ENCODE measurements at places on chromosomes 16 and 17.

- DNase-seq: no peak
Observed at GRCh38 chr17:35453171-35453570, 4.6 kb upstream of the SLFN13 start.

DNA sequence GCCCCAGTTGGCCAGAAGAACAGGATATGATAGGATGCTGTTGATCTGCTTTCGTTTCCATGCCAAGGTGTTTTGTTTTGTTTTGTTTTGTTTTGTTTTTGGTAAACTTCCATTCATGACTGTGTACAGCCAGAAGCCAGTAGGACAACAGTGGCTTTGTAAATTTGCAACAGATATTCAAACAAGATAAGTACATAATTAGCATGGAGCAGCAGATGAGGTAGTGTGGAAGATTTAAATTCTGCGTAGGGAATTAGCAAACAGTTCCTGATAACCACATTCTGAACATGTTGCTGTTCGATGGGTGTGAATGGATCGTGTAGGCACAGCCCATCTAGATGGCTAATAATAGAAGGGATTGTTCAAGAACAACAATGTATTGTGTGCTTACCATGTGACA, 1080.1 kb upstream of the RBFOX1 start:
- DNase-seq: no peak

- DNase-seq: no peak
Observed at GRCh38 chr16:73544826-73545225, 496.9 kb upstream of the ZFHX3 start.

DNA sequence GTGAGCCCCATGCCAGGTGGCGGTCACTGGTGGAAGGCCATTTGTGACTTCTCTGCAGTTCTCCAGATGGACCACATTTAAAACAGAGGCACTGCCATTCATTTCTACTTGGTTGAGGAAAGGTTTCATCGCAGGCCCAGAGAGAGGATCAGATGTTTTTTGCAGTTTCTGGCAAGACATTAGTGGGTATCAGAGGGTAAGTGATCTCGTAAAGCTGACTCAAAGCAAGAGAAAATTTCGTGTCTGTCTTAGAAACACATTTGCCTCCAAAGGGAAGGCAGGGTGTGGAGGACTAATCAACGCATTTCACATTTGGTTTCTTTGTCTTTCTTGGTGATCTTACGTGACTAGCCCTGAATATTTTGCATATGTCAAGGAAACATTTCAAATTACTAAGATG, 81.8 kb downstream of the PRKCB start:
- DNase-seq: no peak

- no peak for DNase-seq
Observed at GRCh38 chr16:89951509-89951908, 3.0 kb downstream of the DEF8 start.

DNA sequence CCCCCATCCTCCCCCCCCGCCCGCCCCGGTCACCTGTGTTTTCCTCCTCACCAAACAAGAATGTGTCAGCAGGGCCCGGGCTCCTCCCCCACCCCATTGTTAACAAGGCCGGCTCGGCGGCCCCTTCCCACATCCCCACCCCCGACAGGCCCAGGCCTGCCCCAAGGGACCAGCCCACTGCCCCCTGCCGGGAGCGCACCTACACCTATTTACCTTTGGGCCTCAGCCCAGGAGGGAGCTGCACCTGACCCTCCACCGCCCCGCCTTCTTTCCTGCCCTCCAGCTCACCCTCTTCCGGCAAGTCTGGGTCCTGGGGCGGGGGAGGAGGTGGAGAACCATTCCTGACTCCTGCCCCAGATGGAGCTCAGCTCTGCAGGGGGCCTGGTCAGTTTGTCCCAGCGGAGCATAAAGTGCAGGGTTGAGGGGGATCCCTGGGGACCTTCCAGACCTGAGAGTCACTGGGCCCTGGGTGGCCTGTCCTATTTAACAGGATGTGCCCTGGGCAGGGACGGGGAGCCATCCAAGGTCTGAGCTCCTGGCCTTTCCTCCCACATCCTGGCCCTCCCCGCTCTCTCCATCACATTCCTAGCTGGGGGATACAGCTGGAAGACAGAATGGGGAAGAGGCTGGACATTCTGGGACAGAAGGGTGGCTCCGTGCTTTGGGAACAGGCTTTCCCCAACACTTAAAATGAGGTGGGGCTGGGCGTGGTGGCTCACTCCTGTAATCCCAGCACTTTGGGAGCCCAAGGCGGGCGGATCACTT, 8.3 kb downstream of the FOXJ1 start:
- no peak for DNase-seq

- peak; percentile 56 for DNase-seq
Observed at GRCh38 chr17:29615048-29615385, 7.7 kb downstream of the CORO6 start.

DNA sequence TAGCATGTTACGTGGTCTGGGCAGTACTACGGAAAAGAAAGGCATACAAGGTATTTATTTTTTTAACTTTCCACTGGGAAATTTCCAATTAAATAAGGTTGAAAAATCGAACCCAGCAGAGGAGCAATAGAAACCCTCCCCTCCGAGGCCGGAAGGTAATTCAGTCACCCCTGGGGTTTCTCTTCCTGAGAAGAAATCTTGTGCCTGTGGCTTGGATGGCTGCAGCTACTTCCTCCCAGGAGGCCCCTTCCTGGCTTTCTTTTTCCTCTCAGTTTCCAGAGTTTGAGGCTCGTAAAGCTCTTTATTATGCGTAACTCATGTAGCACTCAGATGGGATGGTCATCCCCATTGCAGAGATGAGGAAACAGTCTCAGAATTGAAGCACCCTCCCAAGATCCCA, 140.3 kb downstream of the ASIC2 start:
- no peak for DNase-seq

DNA sequence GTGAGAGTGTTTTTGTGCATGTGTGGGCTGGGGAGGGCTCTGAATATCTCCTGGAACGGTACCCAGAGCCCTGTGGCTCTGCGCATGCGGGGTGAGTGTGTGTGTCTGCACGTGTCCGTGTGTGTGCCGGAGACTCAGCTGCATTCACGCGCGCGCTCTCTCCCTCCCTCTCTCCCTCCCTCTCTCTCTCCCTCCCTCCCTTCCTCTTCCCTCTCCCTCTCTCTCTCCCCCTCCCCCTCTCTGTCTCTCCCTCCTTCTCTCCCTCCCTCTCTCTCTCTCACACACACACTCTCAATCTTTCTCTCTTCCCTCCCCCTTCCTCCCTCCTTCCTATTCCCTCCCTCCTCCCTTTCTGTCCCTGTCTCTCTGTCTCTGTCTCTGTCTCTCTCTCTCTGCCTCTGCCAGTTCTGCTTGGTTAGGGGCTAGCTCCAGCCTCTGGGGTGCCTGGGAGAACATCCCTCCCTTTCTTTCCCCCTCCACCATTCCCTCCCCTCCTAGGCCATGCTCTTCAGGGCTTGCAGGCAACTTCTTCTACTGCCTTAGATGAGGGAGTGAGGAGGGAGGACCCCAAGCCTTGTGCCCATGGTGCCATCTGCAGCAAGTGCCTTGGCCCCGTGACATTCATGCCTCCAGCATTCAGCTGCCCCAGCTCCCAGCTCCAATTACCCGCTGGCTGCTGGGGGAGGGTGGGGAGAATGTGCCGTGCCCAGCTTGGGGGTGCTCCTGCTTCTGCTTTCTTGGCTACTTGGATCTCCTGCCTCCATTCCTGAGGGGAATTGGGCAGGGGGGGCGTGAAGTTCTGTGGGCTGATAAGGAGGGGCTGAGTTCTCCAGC, 6.4 kb downstream of the THRA start:
- peak; percentile 44 for DNase-seq

DNA sequence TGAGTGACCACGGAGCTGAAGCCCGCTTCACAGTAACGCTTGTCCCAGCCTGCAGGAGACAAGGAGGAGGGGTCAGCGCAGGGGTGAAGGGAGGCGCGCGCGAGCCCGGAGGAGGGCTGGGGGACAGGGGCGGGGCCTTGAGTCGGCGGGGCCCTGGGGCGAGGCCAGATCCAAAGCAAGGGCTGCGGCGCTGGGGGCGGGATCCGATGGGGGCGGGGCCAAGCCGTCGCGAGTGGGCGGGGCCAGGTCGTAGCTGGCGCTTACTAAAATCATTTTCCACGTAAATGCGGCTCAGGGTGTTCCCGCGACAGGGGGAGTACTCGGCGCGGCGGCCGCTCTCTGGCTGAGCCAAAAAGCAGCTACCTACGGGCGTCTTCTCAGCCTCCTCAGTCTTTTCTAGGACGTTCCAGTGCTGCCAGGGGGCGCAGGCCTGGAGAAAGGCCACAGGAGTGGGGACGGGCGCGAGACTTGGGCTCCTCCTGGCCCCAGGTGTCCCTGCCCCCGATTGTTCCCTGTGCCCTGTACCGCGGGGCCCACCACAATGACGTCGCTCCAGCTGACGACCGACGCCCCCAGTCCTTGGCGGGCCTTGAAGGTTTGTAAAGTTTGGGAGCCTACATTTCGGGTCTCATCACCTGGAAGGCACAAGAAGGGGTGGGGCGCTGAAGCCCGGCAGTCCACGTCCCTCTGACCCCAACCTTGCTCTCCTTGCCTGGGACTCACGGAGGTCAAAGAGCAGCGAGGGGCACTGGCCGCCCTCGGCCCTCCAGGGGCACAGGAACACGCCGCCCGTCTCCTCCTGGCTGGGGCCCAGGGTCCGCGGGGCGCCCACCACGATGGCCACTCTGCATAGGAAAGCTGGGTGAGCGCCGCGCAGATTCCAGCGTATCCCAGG, 3.9 kb downstream of the ITGA2B start:
- peak; percentile 75 for DNase-seq

GRCh38 chr16:23343643-23344612, 41.8 kb downstream of the SCNN1B start:
- DNase-seq: no peak

GRCh38 chr17:5514976-5515375, 28.6 kb downstream of the MIS12 start:
- no peak for DNase-seq

DNA sequence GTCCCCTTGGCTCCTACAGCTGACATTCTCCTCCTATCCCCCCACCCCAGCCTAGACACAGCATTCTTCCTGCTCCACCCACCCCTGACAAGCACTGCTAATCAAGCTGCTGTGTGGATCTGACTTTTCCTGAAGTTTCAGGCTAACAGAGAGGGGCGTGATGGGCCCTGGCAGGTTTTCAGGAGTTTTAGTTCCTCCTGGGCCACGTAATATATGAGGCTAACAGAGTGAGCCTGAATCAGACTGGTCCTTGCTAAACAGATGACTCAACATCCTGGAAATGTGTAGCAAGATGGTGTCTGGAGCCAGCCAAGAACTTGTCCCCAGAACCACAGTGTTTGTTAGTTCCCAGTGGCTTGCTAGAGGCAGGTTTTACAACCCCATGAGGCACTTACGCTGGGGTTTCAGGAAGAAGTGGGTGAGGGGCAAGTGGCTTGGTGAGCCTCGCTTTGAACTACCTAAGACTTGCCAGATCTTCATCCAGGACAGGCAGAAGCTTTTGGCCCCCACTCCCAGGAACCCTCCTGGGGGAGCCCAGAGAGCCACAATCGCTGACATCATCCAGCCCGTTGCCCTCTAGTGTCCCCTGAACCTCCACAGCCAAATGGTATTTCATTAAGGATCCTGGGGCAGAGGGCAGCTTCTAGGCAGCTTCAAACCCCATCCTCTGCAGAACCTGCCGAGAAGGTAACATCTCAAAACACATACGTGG, 15.9 kb downstream of the TMEM92 start:
- no peak for DNase-seq

- no peak for DNase-seq
Observed at GRCh38 chr16:70730944-70731343, 45.1 kb upstream of the MTSS2 start.

DNA sequence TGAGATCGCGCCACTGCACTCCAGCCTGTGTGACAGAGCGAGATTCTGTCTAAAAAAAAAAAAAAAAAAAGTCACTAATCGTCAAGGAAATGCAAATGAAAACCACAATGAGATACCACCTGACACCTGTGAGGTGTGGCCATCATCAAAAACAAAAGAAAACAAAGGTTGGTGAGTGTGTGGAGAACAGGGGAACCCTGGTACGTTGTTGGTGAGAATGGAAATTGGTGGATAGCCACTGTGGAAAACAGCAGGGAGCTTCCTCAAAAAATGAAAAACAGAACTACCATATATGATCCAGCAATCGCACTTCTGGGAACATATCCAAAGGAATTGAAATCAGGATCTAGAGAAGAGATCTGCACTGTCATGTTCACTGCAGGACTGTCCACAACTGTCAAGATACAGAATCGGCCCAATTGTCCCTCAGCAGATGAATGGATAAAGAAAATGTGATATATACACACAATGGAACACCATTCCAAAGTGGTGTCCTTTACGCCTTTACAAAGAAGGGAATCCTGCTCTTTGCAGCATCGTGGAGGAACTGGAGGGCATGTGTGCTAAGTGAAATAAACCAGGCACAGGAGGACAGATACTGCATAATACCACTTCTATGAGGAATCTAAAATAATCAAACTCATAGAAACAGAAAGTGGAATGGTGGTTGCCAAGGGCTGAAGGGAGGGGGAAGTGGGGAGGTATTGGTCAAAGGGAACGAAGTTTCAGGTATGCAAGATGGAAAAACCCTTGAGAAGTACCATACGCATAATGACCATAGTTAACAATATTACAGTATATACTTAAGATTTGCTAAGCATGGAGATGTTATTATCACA, 63.5 kb upstream of the PLCG2 start:
- DNase-seq: peak; percentile 50

DNA sequence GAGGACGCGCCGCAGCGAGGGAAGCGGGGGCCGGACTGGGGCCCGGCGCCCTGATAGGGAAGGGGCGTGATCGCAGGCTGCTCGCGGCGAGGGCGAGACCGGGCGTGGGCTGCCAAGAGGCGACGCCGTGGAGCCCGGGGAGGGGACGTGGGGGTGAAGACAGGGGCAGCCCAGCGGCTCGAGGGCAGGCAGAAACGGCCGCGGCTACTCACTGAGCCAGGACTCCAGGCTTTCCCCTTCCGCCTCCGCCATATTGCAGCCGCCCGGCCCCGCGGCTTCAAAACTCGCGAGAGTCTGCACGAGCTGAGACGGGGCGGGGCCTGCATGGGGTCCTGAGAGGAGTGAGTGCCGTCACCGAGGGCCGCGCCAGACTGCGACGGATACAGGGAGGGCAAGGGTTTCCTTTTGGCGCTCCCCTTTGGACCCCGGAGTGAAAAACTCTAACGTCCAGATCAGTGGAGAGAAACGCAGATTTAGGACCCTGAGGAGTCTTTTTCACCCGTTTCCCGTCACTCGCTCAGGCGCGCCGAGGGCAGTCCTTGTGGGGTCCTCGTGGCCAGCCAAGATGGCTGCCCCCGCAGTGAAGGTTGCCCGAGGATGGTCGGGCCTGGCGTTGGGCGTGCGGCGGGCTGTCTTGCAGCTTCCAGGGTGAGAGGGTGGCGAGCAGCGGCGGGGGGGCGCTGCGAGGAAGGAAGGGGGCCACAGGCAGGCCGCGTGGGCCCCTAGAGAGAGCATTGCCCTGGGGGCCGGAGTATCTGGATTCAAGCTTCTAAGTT, at the start of the genes GGA3 and MRPS7:
TSS of gene GGA3 (minus strand) at position 271 of the 776 bp plus-strand sequence. CDS start at position 252, 19 bp downstream.
TSS of gene MRPS7 (plus strand) at position 544 of the 776 bp plus-strand sequence. CDS start at position 566, 22 bp downstream.
- DNase-seq: peak; percentile 93

DNA sequence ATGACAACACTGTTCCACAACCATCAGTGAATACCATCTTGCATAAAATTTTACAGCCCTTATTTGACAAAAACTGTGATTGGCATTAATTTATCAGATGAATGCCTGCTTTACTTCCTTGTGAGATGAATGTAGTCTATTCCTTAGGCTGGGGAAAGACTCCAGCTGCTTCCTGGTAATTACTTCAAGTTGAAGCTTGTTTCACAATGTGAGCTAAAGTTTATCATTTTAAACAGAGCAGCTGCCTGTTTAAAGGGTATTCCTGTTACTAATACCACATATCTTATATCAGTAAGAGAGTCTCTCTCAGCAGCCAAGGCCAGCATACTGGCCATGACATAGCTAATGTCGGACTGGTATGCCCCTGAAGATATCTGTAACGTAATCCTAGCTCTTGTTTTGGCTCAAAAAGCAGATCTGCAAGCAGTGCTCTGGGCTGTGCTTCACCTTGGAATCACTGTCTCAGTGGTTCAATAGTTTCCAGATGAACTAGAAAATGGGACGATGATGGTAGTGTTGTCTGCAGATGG, 13.2 kb upstream of the ARL2BP start:
- no peak for DNase-seq

All from T-helper 1 cell (primary cell).